ENCODE measurements at places on chromosomes 2 and 18.
A peak's percentile ranks its signal among the peaks of the same experiment; 100 is the strongest.

- no peak for DNase-seq
Observed at GRCh38 chr2:130728007-130728454, 839 bp upstream of the GPR148 start.

GRCh38 chr2:98583816-98584618, 24.3 kb downstream of the COA5 start:
- no peak for DNase-seq

- no peak for DNase-seq
Observed at GRCh38 chr2:163711699-163712098, 24.1 kb downstream of the FIGN start.

- DNase-seq: no peak
Observed at GRCh38 chr2:219595256-219595655, 2.4 kb upstream of the STK11IP start.

DNA sequence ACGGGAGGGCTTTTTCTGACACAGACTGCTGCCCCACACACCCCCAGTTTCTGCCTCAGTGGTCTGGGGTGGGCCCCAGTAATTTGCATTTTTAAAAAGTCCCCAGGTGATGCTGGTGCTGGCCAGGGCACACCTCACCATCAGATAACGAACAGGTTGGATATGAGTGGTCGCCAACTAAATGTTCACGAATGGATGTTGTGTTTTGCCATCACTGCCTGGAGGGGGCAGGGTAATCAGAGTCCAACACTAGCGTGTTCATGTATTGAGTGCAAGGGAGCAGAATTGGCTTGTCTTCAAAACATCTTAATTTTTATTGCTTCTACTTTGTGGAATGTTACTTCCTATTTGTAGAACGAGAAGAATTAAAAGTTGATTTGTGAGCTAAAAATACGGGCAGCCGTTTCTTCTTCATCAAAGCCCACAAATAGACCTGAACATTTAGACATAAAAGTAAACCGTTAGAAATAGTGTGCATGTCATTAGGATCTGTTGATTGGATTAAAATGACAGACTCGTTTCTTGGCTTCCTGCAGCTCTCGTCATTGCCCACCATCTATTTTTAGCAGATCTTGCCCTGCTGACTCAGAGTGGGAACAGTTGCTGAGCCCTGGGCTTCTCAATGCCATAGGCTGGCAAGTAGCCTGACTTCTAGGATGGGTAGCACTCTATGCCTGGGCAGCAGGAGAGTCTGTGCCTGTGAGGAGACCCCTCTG, 45.2 kb downstream of the NCK2 start:
- DNase-seq: no peak

GRCh38 chr18:1511619-1512311, 607.1 kb downstream of the ADCYAP1 start:
- no peak for DNase-seq

- no peak for DNase-seq
Observed at GRCh38 chr2:158647436-158648231, 147.5 kb upstream of the DAPL1 start.

GRCh38 chr2:228655331-228655730, 473.8 kb upstream of the SPHKAP start:
- no peak for DNase-seq

DNA sequence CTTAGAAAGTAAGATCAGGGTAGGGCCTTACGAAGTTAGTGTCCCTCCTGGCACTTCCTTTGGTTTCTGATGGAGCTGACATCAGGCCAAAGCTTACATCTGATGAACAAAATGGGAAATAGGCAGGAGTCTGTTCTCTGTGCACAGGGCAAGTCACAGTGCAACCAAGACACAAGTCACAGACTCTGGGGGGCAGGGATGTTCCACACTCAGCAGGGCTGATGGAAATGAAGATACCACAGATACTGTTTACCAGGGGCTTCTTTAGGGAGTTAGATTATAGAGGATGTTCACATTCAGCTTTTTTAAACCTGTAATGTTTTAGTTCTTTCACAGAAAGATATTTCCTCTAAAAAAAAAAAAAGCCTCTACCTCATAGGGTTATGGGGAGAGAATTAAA, 106.2 kb upstream of the EPC2 start:
- no peak for DNase-seq

GRCh38 chr18:8478166-8478967, 130.9 kb upstream of the RAB12 start:
- DNase-seq: no peak

- DNase-seq: no peak
Observed at GRCh38 chr2:119680457-119681202, 1.6 kb downstream of the TMEM177 start.

DNA sequence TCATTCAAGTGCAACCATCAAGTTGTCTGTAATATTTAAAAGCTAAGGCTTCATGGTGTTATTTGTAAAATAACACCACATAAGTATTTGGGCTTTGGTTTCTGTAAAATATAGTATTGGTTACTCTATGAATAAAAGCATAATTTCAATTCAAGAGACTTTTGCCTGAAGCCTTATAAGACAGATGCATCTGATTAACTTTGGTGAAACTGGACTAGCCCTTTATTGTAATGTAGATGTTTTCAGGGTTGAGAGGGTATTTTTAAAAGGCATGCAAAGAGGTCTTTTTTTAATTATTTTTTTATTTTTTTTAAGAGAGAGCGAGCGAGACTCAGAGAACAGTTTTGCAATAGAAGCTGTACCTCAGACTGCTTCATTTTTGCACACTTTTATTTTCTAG, 66.5 kb downstream of the ASXL3 start:
- DNase-seq: no peak

GRCh38 chr2:159891917-159892730, 94.1 kb upstream of the CD302 start:
- no peak for DNase-seq

GRCh38 chr2:121803503-121803902, 48.1 kb downstream of the TSN start:
- no peak for DNase-seq

- DNase-seq: no peak
Observed at GRCh38 chr2:15610430-15610952, 18.8 kb downstream of the DDX1 start.

DNA sequence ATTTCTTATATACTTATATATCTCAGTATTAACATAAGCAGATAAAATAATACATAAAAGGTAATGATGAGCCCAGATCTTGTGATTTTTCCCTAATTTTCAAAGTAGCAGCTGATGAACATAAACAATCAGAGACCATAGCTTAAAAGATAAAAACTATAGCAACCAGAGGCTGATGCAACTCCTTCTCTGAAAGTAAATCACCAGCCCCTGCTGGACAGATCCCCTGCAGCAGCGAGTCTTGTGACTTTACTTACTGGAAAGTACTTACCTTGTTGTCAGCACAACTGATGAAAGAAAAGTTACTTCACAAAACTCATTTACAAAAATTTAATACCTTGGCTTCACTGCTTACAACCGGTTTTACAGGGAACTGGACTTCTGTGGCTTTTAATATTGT, 67.3 kb downstream of the GORASP2 start:
- no peak for DNase-seq

- peak; percentile 15 for DNase-seq
Observed at GRCh38 chr2:152335016-152335725, at the start of gene FMNL2. FMNL2 (plus strand) TSS chr2:152335174.

- DNase-seq: no peak
Observed at GRCh38 chr2:234333168-234334130, 163.4 kb downstream of the ARL4C start.

GRCh38 chr2:216632346-216632951, 771 bp upstream of the IGFBP2 start:
- DNase-seq: no peak

- DNase-seq: no peak
Observed at GRCh38 chr2:104262714-104263113, 591.2 kb upstream of the POU3F3 start.
